Hepatic stellate cell (primary cell): ENCODE measurements at places on chromosomes 11 and 22.

DNA sequence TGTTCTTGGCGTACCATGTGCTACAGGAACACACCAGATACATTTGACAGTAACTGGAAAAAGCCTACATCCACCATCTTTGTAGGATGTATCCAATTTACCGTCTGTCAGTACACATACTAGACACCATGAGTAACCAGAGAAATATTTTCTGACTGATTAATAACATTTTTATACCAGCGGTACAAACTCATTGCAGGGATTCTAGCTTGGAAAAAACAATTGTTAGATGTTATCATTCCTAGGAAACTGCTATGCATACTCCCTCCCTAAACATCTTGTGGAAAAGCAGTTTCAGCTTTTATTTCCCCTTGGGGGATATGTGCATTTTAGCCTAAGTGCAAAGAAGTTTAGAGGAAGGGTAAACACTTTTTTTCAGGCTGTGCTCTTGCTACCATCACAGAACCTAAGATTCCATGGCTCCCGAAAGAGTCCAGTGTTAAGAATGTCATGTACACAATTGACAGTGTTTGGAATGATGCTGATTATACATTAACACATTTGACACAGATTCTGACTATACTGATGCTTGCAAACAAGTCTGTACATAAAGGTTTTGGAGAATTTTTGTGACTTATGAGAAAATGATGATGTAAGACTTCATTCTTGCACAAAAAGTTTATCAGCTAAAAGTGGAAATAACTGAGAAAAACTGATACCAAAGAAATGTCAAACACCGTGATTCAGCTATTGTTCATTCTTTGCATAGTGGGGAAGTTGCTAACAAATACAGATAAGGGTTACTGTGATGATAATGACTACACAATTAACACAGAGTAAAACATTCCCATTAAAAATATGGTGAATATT is 23.7 kb downstream of the NCF4 start:
- no peak for DNase-seq

- no peak for DNase-seq
Observed at GRCh38 chr11:105315287-105315686, 175.7 kb upstream of the CARD18 start.

- no peak for DNase-seq
Observed at GRCh38 chr22:24322522-24322921, 51.9 kb downstream of the SPECC1L start.

DNA sequence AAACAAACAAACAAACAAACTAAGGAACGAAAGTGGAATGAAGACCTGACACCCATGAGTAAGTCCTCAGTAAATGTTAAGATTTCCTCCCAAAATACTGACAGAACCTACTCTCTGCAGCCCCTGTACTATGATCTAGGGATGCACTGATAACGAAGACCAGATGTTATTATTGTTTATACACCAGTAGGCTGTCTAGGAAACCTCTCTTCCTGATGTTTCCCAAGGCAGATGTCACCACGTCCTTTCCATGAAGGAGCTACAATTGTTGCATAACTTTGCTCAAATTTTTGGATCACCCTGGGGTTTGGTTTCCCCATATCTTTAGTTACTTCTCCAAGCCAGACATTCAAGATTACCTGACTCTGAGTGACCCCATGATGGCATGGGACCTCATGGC is 340.7 kb downstream of the MIAT start:
- DNase-seq: no peak

GRCh38 chr11:114197799-114198500 is 98.2 kb upstream of the NNMT start:
- no peak for DNase-seq

DNA sequence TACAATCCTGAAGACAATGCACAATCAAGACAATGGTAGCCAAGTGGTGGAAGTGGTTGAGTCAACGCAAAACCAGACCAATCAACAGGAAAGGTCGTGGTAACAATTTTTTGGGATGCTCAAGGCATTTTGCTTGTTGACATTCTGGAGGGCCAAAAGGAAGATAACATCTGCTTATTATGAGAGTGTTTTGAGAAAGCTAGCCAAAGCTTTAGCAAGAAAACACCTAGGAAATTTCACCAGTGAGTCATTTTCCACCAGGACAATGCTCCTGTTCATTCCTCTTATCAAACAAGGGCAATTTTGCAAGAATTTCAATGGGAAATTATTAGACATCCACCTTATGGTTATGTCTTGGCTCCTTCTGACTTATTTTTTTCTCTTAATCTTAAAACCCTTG is 1932.2 kb upstream of the RAG2 start:
- no peak for DNase-seq

DNA sequence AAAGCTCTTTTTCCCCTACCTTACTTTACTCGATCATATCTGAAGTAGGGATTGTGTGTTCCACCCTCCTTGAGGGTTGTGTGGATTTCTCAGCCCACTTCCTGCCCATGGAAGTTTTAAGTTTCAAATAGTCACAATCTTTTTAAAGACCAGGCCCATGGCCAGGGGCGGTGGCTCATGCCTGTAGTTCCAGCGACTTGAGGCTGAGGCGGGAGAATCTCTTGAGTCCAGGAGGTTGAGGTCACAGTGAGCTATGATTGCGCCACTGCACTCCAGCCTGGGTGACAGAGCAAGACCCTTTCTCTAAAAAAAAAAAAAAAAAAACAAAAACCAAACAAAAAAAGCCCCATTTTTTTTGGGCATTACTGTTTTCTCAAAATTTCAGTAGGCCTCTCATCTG is 36.3 kb upstream of the LRRC10B start:
- no peak for DNase-seq

- peak; percentile 80 for DNase-seq
Observed at GRCh38 chr11:47847892-47848699, at the start of gene NUP160. TSS of gene NUP160 (minus strand) at chr11:47848350. CDS start at chr11:47848318, 32 bp downstream.

- DNase-seq: no peak
Observed at GRCh38 chr11:34222030-34222429, 116.6 kb downstream of the NAT10 start.

- no peak for DNase-seq
Observed at GRCh38 chr11:110077831-110078325, 15.3 kb upstream of the ZC3H12C start.

GRCh38 chr22:48981371-48982061 is 846.2 kb downstream of the BRD1 start:
- DNase-seq: no peak

GRCh38 chr11:65262776-65263175 is 1.0 kb downstream of the POLA2 start:
- no peak for DNase-seq

DNA sequence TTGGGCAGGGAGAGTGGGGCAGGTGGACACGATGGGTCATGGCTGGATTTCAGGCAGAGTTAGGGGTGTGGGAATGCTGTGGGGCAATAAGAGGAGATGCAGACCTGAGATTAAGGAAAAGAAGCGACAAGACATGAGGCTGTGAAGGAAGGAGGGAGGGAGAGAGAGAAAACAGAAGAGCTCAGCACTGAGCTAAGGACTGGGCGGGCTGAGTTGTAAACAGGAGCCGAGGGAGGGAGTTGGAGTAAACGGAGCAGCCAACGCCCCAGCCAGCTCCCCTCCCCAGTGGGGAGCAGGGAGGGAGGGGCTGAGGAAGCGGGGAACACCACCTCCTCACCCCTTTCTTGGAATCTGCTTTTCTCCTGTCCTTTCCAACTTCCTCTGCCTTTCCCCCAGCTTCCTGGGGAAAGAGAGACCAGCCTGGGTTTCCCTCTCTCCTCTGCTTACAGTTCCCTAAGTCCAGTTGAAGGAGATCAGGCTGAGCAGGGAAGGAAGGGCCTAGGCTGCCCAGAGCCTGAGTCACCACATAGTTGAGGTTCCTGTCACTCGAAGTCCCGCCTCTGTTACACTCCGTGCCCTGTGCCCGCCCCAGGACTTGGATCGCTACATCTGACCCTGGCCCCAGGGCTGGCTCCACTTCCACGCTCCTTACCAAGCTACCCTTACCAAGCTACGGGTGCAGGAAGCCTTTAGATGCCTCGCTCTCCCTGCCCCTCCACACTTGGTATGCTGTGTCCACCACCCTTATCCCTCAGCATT is 6.7 kb upstream of the AHNAK start:
- peak; percentile 88 for DNase-seq

- no peak for DNase-seq
Observed at GRCh38 chr11:102332611-102332994, 14.4 kb upstream of the BIRC2 start.

DNA sequence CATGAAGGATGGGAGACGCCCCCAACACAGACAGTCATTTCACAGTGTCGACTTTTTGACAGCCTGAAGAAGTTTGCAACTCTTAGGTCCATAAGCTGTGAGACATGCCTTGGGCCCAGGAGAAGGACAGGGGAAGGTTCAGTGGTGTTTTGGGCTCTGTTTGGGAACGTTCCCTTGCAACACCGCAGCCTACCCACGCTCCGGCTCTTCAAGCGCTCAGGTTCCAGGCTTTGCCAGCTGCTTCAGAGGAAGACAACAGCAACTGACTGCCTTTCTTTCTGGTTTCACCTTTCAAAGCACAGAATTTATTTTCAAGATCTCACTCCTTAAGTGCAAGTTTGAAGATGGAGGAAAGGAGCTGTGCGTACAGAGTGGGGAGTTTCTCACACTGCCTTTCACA is 575.8 kb upstream of the B3GAT1 start:
- DNase-seq: no peak

DNA sequence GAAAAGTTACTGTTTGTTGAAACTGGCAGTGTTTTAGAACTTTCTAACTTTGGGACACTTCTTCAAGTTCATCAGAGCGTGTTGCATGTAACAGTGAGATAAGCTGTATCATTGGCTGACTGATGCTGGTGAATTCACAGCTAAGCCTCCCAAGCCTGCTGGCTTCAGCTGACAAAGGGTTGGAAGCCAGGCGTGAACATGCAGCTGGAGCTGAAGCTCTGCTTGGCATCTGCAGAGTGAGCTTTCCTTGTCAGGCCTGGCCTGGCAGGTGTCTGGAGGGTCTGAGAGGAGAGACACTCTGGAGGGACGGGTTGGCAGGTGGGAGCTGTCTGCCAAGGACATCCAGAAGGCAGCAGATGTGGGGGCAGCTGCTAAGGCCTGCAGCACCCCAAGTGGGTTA is 1.5 kb downstream of the AMPD3 start:
- no peak for DNase-seq

DNA sequence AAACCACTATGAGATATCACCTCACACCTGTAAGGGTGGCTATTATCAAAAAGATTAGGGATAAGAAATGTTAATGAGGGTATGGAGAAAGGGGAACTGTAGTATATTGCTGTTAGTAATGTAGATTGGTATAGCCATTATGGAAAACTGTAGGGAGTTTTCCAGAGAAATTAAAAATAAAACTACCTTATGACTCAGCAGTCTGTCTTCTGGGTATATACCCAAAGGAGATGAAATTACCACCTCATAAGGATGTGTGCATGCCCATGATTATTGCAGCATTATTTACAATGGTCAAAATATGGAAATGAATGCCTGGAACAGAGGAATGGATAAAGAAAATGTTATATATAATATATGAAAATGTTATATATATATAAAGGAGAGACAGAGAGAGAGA is 303.8 kb downstream of the METTL15 start:
- DNase-seq: no peak

DNA sequence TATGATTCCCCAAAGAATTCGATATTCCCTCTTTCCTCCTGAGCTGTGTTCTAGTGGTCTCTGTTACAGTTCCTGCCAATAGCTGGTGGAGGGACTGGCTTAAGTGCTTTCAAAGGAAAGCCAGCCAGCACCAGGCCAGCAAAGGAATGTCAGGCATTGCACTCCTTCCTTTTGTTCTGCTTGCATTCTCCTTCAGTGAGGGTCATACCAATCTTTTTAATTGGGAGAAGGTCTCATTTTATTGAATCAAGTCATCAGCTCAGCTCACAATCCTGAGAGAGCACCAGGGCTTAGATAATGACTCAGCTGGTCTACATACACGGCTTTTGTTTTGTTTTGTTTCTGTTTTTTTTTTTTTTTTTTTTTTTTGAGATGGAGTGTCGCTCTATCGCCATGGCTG is 222.9 kb downstream of the NAV2 start:
- peak; percentile 72 for DNase-seq

GRCh38 chr22:22075382-22076163 is 93.0 kb upstream of the TOP3B start:
- DNase-seq: no peak

GRCh38 chr11:104060004-104060794 is 23.8 kb downstream of the DDI1 start:
- DNase-seq: no peak

- DNase-seq: peak; percentile 37
Observed at GRCh38 chr11:27757953-27758352, 57.7 kb upstream of the BDNF start.

GRCh38 chr11:34313099-34313517 is 44.7 kb downstream of the ABTB2 start:
- no peak for DNase-seq

- DNase-seq: no peak
Observed at GRCh38 chr11:93986716-93987115, 34.4 kb upstream of the HEPHL1 start.
